Ovary (tissue), 10 donors: ENCODE measurements at places on chromosomes 5 and 9. TPM values are rescaled to one million over a fixed set of nuclear protein-coding genes. Genes with fewer than 3 reads are reported as not detected.
A peak's percentile ranks its signal among the peaks of the same experiment; 100 is the strongest.

GRCh38 chr5:41346609-41347008 is 133.3 kb upstream of the C6 start:
- no peak for DNase-seq

DNA sequence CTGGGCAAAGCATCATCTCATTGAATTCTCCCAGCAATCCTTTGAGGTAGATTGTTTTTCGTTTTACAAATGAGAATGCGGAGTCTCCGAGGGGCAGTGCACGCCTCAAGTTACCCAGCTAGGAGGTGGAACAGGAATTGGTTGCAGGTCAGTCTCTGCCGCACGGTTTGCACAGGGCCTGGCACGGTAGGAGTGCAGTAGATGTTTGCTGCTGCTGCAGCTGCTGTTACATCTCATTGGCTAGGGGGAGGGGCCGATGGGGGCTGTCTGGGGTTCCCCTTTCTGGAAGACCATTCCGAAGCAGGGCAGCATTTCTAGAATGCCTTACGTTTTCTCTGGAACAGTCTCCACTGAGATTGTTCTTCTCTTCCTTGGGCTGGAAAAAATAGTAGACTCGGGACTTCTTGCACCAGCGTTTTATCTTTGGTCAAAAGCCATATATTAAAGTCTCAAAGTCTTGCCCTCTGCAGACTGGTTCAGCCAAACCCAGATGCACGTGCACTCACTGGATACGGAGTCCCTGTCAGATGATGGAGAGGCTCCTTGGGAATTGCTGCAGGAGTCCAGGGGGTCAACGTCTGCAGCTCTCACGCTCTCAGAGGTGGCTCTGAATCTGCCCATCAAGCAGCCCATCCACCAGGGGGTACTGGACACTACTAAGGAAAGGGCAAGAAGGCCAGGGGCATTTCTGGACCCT is 1.2 kb downstream of the USP20 start:
- no peak for DNase-seq

DNA sequence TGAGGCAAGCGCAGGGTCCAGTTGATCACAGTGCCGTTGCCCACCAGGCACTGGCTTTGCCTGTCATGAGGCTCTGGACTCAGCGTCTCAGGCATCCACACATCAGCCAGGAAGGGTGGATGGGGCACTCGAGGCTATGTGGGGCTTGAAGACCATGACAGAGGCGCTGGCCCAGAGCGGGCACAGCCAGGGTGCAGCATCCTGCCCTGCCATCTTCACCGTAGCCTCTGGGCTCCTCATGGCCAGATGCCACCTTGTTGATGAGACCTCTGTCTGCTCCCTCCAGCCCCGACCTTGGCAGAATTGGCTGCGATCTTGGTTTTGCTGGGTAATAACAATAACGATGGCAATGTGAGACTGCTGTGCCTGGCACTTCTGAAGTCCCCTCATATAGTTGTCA is 404.2 kb upstream of the IRX2 start:
- no peak for DNase-seq

GRCh38 chr9:133609311-133610098 is at the start of gene FAM163B:
Gene FAM163B, minus strand, starts transcription at chr9:133609389. Its CDS starts 29,166 bp downstream, at chr9:133580223.
- DNase-seq: peak; percentile 81

DNA sequence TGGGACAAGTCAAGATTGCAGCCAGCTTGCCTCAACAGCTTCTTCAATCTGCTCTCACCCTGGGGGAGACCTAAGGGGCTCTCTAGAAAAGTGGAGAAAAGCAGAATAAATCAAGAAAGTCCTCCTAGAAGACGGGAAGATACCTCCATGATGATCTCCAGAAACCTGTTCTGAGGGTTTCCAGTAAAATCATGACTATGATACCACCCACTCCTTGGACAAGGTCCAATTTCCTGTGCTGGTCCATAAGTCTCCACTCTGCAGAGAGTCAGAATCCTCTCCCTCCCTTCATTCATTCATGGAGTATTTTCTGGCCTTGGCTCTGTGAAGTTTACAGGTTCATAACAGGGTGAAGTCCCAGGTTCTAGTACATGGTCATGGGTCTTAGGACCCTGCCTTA is 168.6 kb downstream of the SLC12A2 start:
- DNase-seq: no peak

DNA sequence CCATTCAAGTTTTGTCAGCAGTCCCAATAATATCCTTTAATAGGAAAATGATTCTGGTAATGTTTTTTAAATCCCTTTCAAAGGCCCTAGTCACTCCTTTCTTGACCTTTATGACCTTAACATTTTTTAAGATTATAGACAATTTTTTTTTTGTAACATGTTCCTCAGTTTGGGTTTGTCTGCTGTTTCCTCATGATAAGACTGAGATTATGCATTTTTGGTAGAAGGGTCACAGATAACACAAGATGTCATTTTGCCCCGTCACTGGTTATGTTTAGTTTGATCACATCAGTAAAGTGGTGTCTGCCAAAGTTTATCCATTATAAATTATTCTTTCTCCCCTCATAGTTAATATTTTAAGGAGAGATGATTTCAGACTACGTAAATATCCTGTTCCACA is 16.0 kb upstream of the PTPDC1 start:
- no peak for DNase-seq

- DNase-seq: no peak
These were observed 106.2 kb downstream of the ENTREP1 start for GRCh38 chr9:69431203-69431602.

- no peak for DNase-seq
These were observed 51.7 kb upstream of the FBXL17 start for GRCh38 chr5:108433600-108433999.

DNA sequence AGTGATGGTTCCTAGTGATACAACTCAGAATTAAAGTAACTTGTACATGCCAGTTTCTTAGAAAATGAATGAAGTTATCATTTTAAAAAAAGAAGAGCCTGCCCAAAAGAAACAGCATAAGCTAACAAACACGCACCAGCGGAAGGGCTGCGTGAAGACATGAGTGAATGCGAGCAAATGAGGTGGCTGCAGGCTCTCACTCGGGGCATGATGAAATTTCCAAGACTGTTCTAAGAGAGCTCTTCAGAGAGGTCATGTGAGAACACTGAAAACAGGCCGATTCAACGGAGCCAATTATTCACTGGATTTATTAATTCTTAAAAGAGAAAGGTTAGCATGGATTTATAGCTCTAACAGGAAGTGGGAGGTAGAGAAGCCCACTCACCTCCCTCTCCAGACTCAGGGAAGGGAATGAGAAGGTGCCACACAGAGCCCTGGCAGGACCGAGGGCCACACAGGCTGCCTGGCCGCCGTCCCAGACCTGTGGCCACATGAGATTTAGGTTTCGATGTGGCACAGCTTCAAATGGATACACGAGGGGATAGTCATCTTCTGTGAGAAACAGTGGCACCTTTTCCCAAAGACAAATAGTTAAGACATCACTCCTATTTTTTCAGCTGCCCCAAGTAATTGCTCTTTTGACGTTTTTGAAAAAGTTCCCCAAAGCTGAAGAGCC is 55.5 kb downstream of the HABP4 start:
- DNase-seq: no peak

DNA sequence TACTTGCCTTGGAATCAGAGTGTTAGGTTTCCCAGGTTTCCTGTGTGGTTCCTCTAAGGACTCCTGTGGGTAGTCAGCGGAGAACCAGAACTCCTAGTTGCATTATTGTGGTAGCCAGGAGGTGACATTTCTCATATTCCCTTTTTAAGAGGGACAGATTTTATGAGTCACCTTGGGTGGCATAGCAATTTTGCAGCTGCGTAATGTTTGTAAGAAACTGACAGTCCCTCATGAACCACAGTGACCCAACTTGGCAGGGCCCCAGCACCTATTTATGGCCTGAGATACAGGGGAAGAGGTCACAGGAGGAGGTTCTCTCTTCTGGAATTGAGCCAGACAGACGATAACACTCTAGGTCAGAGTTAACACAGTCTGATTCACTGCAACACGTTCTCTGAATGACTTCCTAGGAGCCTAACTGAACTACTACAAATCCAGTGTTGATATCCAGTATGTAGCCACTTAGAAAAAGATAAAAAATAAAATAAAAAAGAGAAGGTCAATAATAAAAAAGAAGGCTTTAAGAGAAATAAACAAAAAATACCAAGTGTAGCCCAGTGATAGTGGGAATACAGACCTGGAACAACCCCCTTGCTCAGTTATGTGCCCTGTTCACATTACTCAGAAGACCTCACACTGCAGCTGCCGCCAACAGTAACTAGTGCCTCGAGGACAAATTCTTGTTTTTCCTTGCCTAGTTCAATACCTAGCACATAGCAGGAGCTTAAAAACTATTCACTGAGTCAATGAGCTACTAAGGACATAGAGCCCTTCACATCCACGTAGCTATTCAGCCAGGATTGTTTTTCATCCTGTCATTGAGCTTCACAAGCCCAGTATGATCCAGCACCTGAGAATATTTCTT is 50.7 kb upstream of the VLDLR start:
- DNase-seq: peak; percentile 84

- no peak for DNase-seq
These were observed 88.0 kb downstream of the TRIO start for GRCh38 chr5:14231156-14231555.

DNA sequence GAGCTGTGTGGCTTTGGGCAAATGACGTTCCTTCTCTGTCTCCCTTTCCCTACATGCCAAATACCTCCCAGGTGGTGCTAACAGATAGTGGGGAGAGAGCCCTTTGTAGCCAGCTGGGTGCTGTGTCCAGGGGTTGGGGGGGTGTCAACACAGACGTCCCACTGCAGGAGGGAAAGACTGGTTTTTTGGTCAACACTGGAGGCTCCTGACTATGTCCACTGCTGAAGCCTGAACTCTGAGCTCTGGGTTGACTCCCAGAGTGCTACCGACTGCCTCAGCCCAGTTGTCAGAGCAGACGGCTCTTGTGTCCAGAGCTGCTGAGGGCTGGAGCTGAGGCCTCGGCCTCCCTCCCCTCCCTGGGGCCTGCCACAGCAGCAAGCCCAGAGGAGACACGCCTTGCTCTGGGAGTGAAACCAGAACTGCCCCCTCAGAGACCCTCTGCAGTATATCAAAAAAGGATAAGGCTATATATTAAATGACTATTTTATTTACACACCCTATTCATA is 14.8 kb upstream of the SLC25A51 start:
- DNase-seq: no peak

DNA sequence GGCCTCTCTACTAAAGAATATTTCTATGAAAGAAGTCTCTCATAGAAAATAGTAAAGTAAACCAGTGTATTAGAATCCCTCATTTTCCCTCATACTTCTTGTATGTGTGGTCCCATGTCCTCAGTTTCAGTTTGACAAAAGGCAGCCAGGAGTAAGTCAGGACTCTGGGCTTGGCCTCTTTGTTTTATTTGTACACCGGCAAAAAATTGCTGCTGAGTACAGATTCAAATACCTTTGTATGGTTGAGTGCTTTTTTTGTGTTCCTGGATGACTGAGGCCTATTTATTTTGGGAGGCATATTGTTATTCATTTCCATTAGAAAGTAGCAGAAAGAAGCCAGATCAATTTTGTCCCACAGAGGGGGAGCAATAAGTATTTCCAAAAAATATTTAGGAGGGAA is 47.3 kb upstream of the CEP78 start:
- no peak for DNase-seq

DNA sequence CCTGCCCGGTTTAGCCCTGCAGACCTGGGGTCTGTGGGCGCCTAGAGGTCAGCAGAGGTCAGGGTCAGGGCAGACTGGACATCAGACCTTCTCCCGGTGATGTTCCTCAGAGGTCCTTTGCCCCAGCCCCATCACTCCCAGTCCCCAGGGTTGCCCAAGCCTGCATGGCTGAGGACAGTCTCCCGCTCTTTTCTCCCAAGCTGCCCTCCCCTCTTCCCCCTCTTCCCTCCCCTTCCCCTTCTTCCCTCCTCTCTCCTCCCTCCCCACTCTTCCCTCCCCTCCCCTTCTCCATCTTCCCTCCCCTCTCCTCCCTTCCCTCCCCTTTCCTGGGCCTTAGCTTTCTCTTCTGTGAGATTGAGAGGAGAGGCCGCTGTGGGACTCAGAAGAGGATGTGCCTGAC is 10.4 kb downstream of the LHX3 start:
- no peak for DNase-seq

DNA sequence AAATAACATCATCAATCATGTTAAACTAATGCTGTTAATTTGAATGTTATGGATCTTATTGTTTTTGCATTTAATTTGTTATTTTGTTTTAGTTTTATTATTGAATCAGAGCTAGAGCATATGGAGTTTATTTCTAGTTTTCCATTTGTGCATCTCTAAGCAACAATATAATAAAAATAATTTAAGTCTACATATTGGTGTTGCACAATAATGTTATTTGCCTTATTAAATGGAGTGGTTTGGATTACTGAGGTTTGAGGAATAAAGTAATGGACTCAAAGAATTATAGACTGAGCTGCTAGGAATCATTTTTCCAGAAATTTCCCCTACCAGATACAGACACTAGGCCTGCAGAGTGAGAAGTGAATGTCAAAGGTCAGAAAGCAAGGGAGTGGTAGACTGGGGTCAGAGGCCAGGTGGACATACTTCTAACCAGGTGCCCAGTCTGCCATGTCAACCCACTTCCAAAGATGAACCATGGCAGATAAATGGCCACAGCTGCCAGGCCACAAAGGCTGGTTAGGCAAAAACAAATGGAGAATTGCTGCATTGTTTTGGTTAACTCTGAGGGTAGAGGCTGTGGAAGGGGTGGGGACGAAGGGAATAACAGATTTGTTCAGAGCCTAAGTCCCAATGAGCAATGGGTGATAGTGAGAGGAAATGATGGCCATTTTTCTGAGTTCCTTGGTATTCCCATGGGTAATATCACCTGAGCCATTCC is 113.1 kb downstream of the FBXL7 start:
- DNase-seq: no peak

GRCh38 chr9:124778575-124779367 is 1.8 kb downstream of the OLFML2A start:
- DNase-seq: no peak

- DNase-seq: no peak
These were observed 14.5 kb upstream of the FAM170A start for GRCh38 chr5:119614838-119615237.

GRCh38 chr9:121620325-121620673 is 31.1 kb upstream of the DAB2IP start:
- DNase-seq: no peak

GRCh38 chr9:93292664-93293328 is 108.9 kb downstream of the WNK2 start:
- no peak for DNase-seq

- DNase-seq: no peak
These were observed 391.6 kb downstream of the DMRTA1 start for GRCh38 chr9:22838266-22838665.

- no peak for DNase-seq
These were observed 9.1 kb downstream of the S1PR3 start for GRCh38 chr9:89000371-89000781.

CDH10 gene
- total RNA-seq: 0.08 TPM

HRCT1 gene
- total RNA-seq: 0.48 TPM

PHF24 gene
- 0.30 TPM for total RNA-seq

GFI1B gene
- total RNA-seq: not detected

SV2C gene
- 0.51 TPM for total RNA-seq

SERF1A gene
- total RNA-seq: 8.3 TPM

BTNL8 gene
- total RNA-seq: 3.9 TPM

HMHB1 gene
- total RNA-seq: not detected

PARP8 gene
- 11.2 TPM for total RNA-seq

GALNT12 gene
- total RNA-seq: 0.23 TPM

SMIM33 gene
- total RNA-seq: not detected
